ENCODE measurements at places on chromosomes 5 and 9.

DNA sequence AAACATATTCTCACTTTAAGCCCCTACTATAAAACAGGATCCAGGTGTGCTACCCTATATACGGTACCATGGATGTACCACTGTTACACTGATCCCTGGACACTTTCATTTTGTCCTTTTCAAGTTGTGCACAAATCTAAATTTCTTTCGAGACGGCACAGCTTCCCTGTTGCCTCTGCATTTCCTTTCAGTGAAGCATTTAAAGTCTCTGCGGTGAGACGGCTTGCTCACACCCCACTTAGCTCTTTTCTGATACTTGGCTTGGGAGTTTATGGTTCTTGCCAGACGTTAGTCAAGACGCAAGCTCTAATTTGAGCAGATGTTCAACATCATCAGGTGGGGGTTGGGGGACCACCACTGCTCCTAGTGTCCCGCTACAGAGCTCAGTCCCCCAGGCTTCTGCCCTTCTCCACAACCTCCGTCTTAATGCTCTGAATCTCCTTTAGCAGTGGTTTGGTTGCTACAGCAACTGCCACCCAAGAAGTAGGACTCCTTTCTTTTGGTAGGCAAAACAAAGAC is 15.8 kb downstream of the F2RL2 start:
- no peak for DNase-seq

- DNase-seq, result no peak
Observed at GRCh38 chr5:73999297-73999696, 373.3 kb downstream of the ARHGEF28 start.

DNA sequence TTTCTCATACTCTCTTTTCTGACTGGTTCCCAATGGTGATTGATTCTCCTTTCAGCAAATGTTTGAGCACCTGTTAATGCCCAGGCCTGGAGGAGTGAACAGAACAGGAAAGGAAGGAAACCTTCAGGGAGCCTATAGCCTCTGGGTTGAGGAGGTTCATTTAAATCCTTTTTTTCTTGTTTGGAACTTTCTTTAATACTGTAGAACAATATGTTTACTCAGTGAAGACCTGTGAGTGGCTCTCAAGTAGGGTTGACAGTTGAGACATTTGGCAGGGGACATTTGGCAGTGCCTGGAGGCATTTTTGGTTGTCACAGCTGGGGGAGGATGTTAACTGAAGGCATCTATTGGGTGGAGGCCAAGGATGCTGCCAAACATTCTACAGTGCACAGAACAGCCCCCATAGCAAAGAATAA is 6.1 kb upstream of the FAM120AOS start:
- no peak for DNase-seq

GRCh38 chr5:81530919-81531318 is 137.0 kb upstream of the ACOT12 start:
- DNase-seq, result no peak

DNA sequence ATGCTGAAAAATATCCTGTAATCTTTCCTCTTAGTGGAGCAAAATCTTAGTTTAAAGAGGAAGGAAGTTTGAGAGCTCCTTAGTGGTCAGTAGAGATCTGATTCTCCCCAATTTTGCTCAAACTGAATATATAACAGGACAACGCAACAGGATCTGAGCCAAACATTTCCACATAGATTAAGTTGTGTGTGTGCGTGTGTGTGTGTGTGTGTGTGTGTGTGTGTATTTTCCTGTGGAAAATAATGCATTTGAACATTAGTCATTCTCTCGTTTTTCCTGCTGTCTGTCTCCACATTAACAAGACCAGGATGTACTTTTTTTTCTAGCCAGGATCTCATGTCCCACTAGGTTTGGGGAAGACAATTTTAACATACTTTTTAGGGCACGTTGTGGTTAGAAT is 312.1 kb upstream of the CDH18 start:
- no peak for DNase-seq

Data from substantia nigra (tissue), 51 donors.